GM12892 (cell line): ENCODE measurements at places on chromosomes 1 and 21.

- DNase-seq = no peak
Observed at GRCh38 chr1:35369922-35370671, 101.6 kb downstream of the ZMYM4 start.

DNA sequence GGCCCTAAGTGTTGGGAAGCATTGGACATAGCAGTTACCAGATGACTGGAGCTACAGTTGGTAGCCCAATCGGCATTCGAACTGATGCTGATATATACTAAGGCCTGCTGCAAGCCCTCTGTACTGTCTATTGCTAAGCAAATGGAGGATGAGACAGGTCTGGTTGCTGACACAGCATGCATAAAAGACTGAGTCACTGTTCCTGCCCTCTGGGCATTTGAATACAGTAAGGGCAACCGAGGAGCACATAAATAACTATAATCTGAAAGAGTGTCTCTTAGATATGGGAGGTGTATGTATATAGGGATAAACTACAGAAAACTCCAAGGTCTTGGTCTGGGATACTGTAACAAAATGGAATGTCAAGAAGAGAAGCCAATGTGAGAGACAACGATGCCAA is 16.8 kb upstream of the MARK1 start:
- DNase-seq = no peak

DNA sequence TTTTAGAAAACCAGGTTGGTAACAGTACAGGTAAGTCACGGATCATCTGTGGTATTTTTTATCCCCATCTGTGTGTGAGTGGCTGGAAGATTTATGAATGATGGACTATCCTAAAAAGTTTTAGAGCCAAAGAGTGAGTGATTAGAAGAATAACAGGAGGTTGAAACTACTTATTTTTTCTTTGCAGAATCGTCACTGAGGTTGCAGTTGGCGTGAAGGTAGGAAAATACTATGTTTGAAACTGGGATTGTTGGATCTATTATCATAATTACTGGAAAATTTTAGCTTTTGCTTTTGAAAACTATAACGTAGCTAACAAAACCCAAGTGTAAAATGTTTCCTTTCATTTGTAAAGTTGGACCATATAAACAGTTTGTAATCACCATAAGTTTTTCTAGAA is 1.8 kb downstream of the PTBP2 start:
- no peak for DNase-seq

- no peak for DNase-seq
Observed at GRCh38 chr1:30600258-30600657, 123.1 kb downstream of the MATN1 start.

DNA sequence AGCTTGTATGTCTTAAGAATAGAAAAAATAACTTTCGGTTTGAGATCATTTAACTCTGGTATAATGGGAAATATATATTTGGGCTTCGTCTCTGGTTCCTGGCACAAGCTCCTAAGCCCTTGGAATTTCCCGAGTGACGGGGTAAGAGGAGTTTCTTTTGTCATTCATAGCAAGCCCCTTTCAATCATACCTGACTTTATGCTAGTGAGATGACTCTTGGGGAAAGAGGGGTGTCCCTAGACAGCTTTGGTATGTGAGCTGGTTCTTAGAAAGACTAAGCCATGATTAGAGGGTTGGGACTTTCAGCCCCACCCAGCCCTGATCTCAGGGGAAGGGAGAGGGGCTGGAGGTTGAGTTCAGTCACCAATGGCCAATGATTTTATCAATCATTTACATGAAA is 13.9 kb upstream of the MTARC1 start:
- DNase-seq = no peak

GRCh38 chr1:6497215-6497866 is 5.9 kb upstream of the PLEKHG5 start:
- DNase-seq = no peak

DNA sequence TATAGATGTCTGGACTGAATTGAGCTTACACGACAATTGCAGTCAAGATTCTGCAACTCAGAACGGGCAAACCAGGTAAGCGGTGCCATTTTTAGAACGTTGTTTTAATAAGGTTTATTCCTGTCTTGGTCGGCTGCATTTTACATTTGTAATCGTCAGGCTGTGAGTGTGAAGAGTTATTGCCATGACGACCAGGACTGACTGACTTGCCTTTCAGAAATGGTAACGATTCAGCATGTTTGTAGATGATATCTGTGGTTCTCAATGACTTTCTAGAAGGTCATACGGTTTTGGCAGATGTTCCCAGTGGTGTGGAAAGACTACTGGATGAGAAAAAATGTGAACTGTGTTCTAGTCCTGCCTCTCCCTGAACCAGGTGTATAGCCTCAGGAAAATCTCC is 271.3 kb upstream of the B3GALT2 start:
- DNase-seq = no peak

GRCh38 chr1:25804964-25805862 is 5.2 kb downstream of the SELENON start:
- DNase-seq = no peak

DNA sequence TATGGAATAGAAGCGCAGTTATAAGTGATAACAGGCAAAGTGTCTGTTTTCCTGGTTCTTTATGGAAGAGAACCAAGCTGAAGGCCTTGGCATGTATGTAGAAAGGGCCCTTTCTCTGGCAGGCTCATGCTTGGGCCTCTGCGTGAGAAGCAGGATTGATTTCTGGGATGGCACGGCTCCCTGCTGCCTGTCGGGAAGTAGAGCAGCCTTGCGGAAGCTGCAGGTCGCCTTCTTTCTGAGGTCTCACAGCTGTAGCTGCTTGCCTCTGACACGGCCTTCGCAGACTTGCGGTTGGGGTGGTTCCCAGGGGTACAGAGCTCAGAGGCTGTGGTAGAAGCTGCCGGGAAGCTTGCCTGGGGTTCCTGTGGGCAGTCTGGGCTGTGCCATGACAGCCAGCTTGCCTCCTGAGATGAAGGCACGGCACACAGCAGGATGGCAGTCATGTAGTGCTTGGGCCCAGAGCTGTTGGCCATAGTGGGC is 39.4 kb downstream of the TRAPPC10 start:
- DNase-seq = no peak

GRCh38 chr1:219405531-219406331 is 207.2 kb downstream of the ZC3H11B start:
- DNase-seq = no peak
